ENCODE measurements at places on chromosomes 7 and 10.

- DNase-seq, result peak; percentile 65
Measured at GRCh38 chr7:151083071-151083823, at the start of gene TMUB1. TMUB1 (minus strand) TSS chr7:151083493; CDS start chr7:151082563, 930 bp downstream.

GRCh38 chr7:3106361-3106826, 62.7 kb upstream of the CARD11 start:
- no peak for DNase-seq

- DNase-seq, result no peak
Measured at GRCh38 chr7:114956702-114957101, 34.8 kb downstream of the MDFIC start.

DNA sequence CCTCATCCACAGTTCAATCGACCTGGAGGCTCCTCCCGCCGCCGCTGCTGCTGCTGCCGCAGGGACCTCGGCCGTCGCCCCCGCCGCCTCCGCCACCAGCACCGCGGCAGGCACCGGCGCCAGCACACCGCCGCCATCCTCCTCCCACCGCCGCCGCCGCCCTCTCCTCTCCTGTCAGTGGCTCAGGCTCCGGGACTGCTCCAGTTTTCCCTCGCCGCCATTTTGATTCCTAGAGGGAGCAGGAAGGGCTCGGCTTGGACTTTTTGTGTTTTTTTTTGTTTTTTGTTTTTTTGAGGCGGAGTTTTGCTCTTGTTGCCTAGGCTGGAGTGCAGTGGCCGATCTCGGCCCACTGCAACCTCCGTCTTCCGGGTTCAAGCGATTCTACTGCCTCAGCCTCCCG, 3.0 kb upstream of the MCM10 start:
- DNase-seq, result no peak

DNA sequence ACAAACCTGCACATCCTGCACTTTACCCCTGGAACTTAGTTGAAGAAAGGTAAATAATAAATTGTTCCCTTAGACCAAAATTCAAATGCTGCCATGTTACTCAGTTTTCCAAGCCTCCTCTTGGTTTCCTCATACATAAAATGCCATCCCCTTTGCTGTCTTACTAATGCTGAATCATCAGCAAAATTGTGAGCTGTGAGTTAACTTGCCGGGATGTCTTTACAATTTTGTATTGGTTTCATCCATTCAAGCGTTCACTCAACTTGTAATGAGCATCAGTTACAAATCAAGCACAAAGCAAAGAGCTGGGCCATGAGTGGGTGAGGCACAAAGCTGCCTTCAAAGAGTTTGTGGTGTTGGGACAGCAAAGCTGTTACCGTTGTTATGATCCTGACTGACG, 395.8 kb upstream of the ZMIZ1 start:
- no peak for DNase-seq

DNA sequence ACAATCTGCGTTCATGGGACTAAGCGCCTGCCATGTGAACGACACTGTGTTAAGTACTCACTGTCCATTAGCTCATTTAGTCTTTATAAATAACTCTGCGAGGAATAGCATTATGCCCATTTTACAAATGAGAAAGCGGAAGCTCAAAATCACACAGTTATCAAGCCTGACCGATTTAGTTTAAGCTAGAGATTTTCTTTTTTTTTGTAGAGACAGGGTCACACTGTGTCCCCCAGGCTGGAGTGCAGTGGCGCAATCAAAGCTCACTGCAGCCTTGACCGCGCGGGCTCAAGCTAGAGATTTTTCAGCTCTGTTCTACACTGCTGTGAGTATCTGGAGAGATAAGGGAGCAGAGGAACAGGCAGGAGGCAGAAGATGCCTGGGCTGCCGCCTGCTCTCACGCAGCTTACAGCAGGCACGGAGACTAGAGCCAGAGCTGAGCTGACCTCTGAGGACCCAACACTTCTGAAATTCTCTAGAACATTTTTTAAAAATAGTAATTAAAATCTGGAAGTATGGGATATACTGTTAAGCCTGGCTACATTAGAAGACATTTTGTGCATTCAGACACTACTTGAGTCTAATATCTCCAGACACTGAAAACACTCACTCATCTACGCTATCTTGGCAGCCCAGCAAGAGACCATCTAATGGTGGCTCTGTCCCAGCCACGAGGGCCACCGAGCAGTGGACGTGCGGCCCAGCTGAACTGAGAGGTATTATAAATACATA, 38.7 kb downstream of the GNA12 start:
- no peak for DNase-seq

GRCh38 chr7:146960773-146961391, 844.3 kb downstream of the CNTNAP2 start:
- no peak for DNase-seq

- no peak for DNase-seq
Measured at GRCh38 chr10:88379575-88379974, 203.5 kb downstream of the RNLS start.

- DNase-seq, result no peak
Measured at GRCh38 chr7:37540917-37541316, 92.3 kb upstream of the ELMO1 start.

GRCh38 chr10:66990143-66990830, 64.5 kb downstream of the LRRTM3 start:
- DNase-seq, result no peak

GRCh38 chr10:119316002-119316358, 108.6 kb downstream of the GRK5 start:
- no peak for DNase-seq

GRCh38 chr7:93453262-93453661, 121.3 kb downstream of the CALCR start:
- DNase-seq, result no peak

GRCh38 chr7:106246902-106247711, 37.7 kb downstream of the NAMPT start:
- DNase-seq, result no peak

- no peak for DNase-seq
Measured at GRCh38 chr7:28983396-28984190, 25.5 kb upstream of the TRIL start.

- DNase-seq, result no peak
Measured at GRCh38 chr7:125465527-125465926, 535.9 kb upstream of the POT1 start.

DNA sequence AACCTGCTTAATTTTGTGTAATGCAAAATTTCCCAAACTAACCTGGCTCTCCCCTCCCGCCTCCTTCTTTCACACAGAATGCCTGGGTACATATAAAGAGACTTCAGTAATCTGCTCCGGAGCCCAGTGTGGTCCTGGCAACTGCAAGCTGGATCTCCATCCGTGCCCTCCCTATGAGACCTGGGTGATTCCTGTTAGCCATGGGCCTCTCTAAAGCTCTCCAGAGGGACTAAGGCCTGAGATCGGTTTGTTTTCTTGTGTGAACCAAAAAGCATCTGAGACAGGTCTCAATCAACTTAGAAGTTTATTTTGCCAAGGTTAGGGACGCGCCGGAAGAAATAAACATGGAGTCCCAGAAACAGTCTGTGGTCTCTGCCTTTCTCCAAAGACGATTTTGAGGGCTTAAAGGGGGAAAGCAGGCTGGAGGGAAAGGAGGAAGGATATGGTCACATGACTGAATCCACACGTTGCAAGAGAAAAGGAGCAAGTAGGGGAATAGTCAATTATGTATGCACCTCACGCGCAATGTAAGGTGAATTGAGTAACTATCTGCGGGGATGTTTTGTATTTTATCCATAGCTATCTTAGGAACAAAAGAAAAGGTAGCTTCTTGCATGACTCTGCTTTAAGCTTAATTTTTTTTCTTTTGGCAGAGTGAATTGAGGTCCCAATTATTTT, 46.2 kb upstream of the CCDC3 start:
- DNase-seq, result no peak

DNA sequence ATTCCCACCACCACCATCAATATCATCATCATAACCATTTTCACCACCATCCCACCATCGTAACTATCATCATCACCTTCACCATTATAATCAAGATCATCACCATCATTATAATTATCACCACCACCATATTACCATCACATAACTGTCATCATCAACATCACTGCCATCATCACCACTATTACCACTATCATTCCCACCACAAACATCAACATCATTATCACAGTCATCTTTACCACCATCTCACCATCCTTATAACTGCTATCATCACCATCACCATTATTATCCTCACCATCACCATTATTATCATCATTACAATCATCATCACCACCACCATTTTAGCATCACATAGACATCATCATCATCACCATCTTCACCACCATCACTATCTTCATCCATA, 167.1 kb upstream of the ZMIZ1 start:
- DNase-seq, result no peak

- DNase-seq, result no peak
Measured at GRCh38 chr10:67839951-67840350, 2.0 kb upstream of the DNAJC12 start.

- no peak for DNase-seq
Measured at GRCh38 chr10:102598243-102598642, 46.0 kb upstream of the TRIM8 start.

DNA sequence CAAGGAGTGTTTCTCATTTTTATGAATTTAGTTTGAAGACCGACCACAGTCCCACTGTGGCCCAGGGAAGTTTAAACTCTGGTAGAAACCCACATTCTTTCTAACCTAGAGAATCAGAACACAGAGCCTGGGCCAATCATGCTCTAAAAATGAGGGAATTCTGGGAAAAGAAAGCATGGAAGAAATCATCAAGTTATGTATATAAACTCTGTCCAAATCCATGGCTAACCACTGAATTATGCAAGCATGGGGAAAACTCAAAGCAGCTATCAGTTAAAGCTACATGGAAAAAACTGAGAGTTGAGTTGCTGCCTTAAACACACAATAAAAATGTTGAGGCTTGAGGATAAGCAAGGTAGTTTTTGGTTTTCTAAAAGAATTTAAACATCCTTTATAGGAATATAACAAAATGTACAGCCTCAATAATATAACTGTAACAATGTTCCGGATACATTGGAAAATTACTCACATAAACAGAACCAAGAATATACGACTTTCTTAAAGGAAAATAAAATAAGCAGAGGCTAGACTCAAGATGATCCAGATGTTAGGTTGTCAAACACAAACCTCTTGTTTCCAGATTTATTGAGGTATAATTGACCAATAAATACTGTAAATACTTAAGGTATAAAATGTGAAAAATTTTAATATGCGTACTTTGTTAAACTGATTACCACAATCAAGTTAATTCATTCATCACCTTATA, 311.2 kb upstream of the GNAI1 start:
- no peak for DNase-seq

DNA sequence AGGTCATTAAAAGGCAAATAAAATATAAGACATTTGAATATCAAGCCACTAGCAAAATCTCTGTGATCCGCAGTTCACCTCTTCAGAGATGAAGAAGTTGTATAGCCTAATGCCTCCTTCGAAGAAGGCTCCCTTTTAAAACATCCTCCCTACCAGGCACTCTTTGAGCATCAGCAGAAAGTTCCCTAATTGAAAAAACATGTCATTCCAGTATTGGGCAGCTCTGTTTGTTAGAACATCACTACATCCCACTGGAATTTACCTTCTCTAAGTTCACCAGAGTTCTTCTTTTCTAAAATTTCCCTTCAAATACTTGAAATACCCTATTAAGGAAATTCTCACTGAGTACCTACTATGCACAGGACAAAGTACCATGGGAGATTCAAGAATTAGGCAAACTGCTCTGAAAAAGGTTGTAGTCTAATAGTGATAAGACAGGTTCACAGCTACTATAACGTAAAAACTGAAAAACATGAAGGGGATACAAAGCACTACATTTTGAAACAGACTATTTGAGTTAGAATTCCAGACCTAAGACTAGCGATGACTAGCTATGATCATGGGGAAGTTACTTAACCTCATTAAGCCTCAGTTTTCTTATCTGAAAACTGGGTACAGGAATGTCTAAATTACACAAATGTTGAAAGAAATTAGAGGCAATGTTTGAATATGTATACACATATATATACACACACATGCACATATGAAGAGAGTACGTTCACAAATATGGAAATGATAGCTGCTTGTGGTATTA, 128.7 kb downstream of the ELAPOR2 start:
- no peak for DNase-seq

DNA sequence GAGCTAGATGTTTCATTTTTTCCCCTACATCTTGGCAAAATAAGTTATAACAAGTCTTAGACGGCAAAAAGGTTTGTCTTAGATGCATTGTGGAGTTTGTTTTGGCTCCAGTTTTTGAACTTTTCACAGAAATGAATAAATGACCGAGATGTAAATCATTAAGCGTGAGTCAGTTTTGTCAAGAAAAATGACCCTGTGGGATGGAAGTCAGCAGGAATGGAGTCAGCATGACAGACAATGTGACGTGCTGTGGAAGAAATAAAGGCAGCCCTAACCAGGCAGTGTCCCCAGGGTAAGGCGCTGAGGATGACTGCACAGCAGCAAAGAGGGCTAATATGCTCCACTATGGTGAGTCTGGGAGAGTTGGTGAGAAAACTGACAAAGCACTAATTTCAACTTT, 163.2 kb downstream of the NOC3L start:
- DNase-seq, result no peak

DNA sequence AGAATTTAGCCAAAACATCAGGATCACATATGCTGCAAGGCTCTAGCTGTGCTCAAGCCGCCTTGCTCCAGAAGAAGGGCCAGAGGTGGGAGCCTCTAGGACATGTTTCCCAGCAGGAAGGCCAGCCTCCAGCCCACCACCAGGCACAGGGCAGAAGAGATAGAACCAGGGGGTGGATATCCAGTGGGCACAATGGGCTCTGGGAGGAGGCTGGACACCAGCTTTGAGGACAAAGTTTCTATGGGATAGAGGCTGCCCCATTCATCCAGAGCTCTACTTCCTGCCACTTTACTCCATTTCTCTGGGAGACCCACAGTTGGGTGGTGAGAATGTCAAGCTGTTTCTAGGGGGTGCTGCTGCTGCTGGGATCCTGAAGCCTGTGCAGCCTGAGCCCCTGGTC, 77.1 kb downstream of the ARHGAP22 start:
- DNase-seq, result no peak

- no peak for DNase-seq
Measured at GRCh38 chr7:128010391-128011127, 20.7 kb downstream of the LRRC4 start.

GRCh38 chr10:62637249-62638061, 167.1 kb upstream of the ADO start:
- DNase-seq, result no peak
